ENCODE measurements at places on chromosomes 7 and 10.

DNA sequence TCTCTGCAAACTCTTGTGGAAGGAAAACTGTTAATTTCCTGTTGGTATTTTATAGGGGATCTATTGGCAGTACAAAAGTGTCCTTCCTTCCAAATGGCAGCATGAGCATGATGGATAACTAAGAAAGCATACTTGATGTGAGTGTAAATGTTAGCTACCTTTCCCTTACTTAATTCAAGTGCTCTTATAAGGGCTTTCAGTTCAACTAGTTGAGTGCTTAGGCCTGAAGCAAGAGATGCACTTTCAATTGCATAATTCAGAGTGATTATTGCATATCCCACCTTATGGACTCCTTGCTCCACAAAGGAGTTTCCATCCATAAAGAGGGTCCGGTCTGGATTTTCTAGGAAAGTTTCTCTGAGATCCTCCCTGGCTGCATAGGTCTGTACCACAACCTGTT lies 56.3 kb upstream of the CYP2C8 start:
- no peak for DNase-seq

GRCh38 chr7:99408379-99409191 lies at the start of the genes BUD31 and PDAP1:
BUD31 (plus strand) TSS chr7:99408969; CDS start chr7:99411093, 2,124 bp downstream.
PDAP1 (minus strand) TSS chr7:99408597; CDS start chr7:99408548, 49 bp downstream.
- peak; percentile 87 for DNase-seq

- no peak for DNase-seq
Measured at GRCh38 chr10:62098278-62099121, 170.1 kb downstream of the RTKN2 start.

GRCh38 chr10:132774902-132775863 lies 10.8 kb downstream of the NKX6-2 start:
- DNase-seq = no peak

- DNase-seq = no peak
Measured at GRCh38 chr7:151489498-151489897, 30.2 kb downstream of the RHEB start.

GRCh38 chr7:7446616-7447015 lies 89.1 kb downstream of the COL28A1 start:
- DNase-seq = no peak

DNA sequence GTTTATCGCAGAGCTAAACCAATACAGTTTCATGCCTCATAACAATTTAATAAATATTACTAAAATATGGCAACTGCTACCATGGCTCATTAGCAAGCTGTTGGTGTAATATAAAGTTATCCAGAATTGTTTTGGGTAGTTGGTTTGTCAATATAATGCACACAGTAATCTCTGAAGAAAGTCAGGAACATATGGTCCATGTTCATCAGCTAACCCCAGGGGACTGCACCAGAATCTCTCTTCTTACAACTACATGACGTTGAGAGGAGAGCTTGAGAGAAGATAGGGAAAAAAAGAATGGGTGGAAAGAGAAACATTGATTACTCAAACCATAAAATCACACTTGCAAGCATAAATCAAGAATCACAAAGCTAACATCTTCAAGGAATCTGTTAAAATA lies 333.7 kb downstream of the NRG3 start:
- DNase-seq = no peak

GRCh38 chr10:49651917-49652316 lies 27.5 kb upstream of the C10orf53 start:
- DNase-seq = no peak

- no peak for DNase-seq
Measured at GRCh38 chr10:125521721-125522680, 161.0 kb downstream of the TEX36 start.

DNA sequence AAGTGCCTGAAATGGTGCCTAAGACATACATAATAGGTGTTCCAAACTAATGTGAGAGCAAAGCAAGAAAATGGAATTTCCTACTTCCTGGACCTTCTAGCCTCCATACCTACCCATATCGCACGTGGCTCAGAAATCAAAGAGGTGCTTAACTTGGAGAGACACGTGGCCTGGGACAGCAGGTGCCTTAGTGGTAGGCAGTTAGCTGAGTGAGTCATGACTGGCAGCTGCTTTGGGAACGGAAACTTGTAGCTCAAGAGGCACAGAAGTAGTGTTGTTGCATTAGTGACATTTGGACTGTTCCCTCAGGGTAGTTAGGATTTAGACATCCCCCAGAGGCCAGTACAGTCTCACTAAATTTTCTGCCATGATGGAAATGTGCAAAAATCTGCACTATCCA lies 12.0 kb upstream of the BMPER start:
- DNase-seq = no peak

DNA sequence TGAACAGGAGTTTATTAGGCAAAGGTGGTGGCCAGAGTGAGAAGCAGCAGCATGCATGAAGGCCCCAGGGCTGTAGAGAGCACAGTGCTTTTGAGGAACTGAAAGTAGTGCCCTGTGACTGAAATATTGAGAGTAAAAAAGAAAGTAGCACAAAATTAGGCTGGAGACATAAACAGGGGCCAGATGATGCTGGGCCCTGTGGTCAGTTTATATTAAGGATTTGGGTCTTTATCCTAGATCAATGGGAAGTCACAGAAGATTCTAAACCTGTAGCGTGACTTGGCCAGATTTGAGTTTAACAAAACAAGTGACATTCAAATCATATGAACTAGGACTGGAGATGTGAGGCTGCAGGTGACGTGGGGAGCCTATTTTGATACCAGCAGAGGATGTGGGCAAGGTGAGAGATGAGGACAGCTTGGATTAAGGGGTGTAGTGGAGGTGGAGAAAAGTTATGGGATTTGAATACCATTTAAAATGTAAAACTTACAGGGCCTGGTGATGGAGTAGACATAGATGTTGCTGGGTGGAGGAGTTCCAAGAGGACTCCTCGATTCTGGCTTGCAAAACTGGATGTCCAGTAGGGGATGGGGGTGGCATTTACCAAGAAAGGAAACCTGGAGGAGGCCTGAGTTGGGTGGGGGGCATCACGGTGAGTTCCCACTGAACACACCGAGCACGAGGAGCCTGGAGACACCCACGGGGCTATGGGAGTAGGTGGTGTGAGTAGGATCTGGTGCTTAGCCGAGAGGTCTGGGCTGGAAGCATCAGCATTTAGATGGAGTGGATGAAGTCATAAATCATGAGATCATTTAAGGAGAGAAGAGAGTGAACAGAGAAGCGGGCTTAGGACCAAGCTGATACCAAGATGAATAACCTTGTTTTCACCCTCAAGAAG lies 52.8 kb downstream of the HHEX start:
- no peak for DNase-seq

- no peak for DNase-seq
Measured at GRCh38 chr10:12919574-12919973, 81.9 kb downstream of the CCDC3 start.

GRCh38 chr7:53835301-53835700 lies 706.9 kb upstream of the VSTM2A start:
- DNase-seq = no peak

- DNase-seq = no peak
Measured at GRCh38 chr7:44646921-44647636, 40.7 kb downstream of the OGDH start.

DNA sequence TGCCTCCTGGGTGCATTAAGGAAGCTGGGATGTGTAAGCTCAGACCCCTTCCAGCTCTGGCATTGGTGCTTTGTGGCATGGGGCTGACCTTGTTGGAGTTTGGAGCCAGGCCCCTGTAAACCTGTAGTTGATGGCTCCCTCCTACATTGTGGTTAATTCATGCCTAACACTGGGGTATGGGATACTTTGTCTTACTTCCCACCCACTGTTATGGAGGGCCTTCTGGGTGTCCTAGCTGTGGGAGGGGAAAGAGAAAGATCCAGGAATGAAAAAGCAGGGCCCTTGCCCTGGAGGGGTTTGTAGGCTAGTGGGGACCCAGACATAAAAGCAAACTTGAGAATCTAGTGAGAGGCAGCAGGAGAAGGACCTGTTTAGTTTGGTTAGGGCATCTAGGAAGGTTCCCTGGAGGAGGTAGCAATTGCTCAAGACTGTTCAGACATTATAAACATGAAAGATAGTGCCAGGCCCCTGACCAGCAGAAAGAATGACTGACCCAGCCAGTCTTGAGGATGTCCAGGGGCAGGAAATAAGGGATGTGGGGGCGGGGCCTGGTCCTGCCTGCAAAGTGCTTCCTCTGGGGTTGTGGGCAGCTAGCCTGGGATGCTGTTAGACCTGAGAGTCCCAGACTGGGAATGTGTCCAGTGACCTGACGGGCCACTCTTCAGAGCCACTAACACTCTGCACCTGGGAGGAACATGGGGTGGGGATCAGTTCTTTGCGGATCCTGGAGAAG lies 6.6 kb downstream of the ADAMTS14 start:
- DNase-seq = no peak

DNA sequence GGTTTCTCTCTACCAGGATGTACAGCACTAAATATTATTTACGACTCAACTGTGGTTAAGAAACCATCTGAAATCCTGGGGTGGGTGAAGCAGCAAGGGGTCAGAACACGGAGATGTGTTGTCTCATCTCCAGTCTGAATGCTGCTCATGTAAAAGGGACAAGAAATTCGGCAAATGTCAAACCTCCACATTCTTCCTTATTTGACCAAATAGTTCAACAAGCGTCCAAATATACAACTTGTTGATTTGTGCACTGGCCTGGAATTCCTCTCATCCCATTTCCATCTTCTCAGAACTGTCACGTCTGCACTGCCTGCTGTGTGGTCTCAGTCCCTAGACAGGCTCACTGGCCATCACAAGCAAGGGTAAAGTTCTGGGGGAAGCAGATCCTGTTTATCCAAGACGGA lies 520.0 kb downstream of the PARD3 start:
- DNase-seq = no peak

DNA sequence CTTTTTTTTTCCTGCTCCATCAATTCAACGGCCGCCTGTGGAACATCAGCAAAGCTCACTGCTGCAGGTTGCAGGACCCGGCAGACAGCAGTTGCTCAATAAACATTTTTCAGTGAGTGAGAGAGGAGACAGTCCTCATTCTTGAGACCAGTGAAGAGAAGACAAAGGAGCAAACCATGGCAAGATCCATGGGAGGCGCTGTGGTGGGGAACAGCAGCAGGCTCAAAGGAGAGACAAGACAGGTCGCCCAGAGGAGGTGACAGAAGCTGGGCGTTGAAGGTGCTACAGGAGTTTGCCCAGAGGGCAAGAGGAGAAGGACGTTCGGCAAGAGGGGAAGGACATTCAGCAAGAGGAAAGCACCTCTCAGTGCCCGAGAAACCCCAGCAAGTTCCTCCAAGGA lies 74.5 kb upstream of the FGFR2 start:
- DNase-seq = no peak

- no peak for DNase-seq
Measured at GRCh38 chr10:126536656-126537055, 133.8 kb downstream of the C10orf90 start.

DNA sequence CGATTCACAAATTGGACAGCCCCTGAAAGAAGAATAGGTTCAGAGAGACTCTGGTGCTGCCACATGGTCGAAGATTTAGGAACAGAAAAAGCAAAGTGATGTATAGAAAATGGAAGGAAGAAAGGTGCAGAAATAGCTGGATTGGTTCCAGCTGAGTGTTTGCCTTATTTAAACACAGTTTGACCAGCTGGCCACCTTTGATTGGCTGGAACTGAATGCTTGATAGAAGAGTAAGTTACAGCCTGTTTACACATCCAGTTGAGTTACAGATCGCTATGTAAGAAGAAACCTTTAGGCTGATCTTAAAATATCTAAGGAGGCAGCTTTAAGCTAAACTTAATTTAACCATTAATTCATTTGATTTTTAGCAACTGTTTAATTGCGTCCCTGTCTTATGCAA lies 40.3 kb upstream of the KAT6B start:
- no peak for DNase-seq

GRCh38 chr7:69635555-69636185 lies 37.4 kb downstream of the AUTS2 start:
- DNase-seq = no peak

GRCh38 chr7:35416568-35416967 lies 162.7 kb upstream of the TBX20 start:
- DNase-seq = no peak

GRCh38 chr7:116239434-116239833 lies 29.1 kb downstream of the TES start:
- DNase-seq = no peak

DNA sequence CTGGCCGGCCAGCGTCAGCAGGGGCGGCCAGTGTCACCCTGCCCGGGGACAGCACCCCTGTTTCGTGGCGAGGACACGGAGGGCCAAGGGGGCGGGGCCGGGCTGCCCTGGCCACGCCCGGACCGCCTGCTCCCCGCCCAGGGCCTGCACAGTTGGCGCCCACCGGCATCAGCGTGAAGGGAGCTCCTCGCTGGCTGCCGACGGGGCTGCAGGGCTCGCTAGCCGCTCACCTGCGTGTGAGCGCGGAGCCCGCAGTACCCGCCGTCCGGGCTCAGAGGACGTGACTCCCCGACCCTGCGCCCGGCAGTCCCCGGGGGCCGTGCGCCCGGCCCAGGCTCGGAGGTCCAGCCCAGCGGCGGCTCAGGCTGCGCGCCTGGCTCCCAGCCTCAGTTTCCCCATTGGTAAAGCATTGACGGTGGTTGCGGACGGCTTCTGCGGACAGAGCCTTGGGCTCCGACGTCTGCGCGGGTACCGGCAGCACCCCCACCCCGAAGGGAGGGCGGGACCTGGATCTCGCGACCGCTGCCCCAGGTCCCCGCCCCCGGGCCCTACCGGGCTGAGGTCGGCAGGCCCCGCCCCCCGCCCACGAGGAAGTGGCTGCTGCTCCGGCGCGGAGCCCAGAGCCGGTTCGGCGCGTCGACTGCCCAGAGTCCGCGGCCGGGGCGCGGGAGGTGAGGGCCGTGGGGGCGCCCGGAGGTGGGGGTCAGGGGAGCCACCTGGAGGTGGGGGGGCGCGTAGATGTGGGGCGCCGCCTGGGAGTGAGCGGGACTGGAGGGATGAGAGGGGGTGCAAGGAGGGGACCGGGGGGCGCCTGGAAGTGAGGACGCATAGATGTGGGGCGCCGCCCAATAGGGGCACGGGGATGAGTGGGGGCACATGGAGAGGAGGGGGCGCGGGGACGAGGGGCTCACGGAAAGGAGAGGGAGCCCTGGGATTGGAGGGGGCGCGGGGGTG lies at the start of gene ARPC1B:
Gene ARPC1B, plus strand, starts transcription at position 620 of the 954 bp plus-strand sequence. CDS start 10,985 bp downstream, outside the sequence.
- DNase-seq = peak; percentile 80

DNA sequence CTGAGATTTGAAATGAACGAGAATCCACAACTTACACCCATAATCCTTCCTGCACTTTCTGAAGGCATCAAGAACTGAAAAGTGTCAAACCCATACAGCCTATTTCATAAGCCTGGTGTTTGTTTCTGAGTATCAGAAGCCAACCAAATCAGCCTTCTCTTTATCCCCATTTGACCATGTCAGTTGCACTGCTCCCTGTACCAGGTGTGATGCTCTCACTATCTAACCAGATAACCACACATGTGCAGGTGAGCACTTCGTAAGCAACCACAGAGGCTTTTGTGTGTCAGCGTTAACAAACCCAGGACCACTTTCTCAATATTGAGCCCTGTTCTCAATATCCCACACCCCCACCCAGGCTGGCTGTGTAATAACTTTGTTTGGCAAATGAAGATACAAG lies 114.4 kb downstream of the DOCK4 start:
- no peak for DNase-seq

GRCh38 chr10:96685306-96685705 lies 35.0 kb downstream of the PIK3AP1 start:
- DNase-seq = no peak

DNA sequence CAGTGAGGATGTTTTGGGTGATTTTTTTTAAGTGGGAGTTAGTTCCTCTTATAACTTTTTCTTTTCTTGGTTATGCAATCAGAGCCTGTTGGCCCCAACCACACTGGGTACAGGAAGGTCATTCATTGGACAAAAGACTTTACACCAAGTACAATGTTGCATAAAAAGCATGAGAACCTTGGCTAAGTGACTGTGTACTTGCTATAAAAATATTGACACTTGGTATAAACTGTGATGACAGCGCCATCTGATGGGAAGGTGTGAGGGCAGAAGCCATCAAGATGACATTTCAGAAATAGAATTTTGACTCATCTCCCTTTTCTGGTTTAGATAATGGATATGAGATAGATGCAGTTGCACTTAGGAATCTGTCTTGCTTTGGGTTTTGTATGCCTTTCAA lies 126.4 kb upstream of the CCDC6 start:
- DNase-seq = no peak

All from T-helper 22 cell (primary cell).